T-helper 1 cell (primary cell): ENCODE measurements at places on chromosomes 1 and 21.

DNA sequence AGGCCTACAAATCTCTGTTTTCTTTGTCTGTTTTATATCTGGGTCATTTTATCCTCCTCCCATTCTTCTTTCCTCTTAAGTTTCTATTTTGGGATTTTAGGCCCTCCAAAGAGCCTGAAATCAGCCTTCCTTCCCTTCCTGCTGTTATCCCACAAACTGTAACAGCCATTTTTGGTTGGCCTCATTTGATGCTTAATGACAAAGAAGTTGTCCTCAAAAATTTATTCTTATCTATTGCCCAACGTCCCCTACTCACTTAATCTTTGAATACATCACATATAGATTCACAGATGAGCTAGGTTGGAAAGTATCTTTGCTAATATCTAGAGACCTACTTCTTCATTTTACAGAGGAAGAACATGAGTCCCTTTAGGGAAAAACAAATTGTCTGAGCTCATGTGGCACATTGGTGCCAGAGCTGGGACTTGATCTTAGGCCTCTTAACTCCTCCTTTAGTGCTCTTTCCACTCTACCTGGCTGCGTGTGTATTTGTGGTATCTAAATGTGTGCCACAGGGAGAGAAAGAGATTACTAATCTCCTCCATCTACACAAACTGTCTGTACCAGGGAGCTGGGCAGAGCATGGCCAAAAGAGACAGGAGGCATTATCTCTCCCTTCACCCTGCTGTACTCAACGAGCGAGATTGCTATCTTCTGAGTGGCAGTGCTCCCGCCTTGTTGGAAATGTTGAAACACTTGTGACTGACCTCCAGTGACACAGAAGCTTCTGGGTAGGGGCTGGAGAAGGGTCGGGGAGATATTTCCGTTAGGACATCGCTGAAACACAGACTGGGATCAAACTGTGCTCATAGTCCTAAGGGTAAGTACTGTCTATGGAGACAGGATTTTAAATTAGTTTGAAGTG, 30.1 kb downstream of the RHEX start:
- no peak for DNase-seq

DNA sequence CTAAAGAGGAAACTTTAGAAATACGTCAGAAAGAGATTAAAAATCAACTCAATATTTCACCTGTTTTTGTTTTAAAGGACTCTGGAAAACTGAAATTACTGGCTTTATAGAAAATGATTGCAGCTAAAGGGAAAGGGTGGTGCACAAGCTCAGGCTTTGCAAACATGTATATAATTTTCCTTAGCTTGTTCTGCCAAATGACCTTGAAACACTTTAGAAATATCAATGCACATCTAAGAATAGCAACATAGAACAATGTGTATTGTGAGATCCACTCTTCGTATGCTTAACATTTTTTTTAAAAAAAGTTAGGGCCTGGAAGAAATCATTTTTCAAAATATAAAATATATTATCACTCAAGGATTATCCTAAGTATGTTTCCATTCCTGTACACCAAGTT, 143.9 kb downstream of the NTPCR start:
- no peak for DNase-seq

DNA sequence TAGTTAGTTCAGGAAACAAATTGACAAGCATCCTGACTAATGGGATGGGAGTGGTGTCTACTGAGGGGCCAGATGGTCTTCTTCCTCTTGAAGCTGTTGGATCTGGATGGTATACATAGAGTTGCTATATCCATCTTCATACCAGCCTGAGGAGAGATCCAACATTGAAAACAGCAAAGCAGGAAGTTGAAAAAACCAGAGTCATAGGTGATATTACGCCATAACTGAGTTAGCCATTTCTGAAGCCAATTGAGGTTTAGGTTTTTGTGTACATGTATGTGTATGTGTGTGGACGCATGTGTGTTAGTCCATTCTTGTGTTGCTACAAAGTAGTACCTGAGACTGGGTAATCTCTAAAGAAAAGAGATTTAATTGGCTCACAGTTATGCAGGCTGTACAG, 2.3 kb upstream of the TSPAN2 start:
- no peak for DNase-seq

GRCh38 chr21:33578959-33579542, 9.4 kb downstream of the DONSON start:
- DNase-seq = no peak

DNA sequence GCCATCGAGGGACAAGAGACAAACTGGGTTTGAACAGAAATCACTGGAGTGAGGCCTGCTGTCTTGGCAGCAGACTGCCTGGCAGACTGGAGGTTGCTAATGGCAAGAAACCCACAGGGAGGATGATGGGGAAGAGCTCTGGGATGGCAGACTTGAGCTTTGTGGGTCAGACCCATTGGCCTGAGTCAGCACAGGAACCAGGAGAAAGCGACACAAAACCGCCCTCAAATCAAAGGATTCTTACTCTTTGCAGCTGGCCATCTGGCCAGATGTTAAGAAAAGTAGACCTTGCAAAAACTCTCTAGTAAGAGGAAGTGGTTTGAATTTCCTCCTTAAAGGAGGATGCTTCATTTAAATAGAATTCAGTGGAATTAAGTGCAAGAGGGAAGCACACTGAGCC, 195.2 kb upstream of the JUN start:
- DNase-seq = no peak

DNA sequence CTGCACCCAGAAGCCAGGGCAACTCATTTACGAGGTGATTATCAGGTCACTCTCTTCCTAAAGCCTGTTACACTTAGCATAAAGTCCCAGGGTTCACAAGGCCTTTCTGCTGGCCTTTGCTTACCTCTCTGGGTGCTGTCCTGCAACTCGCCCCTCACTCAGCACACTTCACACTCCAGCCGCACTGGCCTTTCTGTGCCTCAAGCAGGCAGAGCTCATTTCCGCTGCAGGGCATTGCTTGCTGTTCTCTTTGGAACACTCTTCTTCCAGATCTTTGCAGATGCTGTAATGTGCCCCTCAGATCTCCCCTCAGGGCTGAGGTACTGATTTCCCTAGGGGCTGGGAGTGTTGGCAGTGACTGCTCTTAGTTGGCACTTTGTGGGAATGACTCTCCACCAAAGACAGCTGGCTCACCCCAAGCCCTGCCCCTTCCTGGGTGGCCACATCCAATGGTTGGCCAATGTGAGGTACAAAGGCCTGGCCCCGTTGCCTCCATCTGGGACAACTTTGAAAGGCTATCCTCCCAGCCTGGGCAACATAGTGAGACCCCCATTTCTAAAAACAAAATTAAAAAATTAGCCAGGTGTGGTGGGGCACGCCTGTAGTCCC, 50.8 kb upstream of the SSBP3 start:
- DNase-seq = no peak

DNA sequence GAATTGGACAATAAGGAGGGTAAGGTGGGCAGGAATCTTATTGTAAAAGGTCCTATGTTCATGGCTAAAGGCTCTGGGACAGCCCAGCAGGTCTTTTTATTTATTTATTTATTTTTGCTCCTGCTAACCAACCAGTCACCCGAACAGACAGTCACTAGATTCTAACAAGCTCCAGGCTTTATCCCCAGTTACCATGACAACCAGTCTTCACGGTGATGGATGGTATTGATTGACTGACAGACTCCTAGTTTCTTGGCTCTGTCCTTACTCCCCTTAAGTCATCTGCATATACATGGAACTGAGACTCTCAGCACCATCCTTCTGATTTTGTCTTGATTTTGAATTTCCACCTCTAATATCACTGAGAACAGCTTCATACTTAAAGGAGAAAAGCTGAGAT, 44.3 kb downstream of the C8A start:
- no peak for DNase-seq
